ENCODE measurements at places on chromosomes 12 and 14.
A peak's percentile ranks its signal among the peaks of the same experiment; 100 is the strongest.

- peak; percentile 57 for DNase-seq
Observed at GRCh38 chr12:96343347-96343954, 56.8 kb downstream of the CDK17 start.

- no peak for DNase-seq
Observed at GRCh38 chr12:94762259-94762942, 112.0 kb upstream of the TMCC3 start.

DNA sequence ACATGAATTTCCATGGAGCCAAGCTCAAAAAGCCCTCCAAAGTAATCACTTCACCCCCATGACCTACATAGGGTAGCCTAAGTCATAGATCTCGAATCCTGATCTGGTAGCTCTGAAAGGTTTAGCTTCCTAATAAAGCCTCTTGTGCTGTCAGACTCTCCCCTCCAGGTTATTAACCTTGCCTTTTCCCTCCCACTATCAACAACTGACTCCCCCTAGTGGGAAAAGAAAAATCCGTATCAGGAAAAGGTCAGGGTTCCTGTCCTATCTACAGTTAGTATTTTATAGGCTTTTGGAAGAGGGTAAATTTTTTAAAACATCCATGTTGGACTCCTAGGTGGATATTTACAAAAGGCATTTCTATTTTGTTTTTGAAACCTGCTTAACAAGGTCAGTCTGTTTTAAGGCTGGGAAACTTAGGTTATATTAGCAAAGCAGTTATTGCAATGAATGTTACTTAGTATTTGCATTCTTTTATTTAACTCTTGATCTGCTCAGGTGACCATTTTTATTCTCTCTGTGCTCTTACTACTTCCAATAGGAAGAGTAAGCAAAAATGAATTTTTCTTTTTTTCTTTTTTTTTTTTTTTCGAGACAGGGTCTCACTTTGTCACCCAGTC is 8.0 kb downstream of the YY1 start:
- peak; percentile 60 for DNase-seq

DNA sequence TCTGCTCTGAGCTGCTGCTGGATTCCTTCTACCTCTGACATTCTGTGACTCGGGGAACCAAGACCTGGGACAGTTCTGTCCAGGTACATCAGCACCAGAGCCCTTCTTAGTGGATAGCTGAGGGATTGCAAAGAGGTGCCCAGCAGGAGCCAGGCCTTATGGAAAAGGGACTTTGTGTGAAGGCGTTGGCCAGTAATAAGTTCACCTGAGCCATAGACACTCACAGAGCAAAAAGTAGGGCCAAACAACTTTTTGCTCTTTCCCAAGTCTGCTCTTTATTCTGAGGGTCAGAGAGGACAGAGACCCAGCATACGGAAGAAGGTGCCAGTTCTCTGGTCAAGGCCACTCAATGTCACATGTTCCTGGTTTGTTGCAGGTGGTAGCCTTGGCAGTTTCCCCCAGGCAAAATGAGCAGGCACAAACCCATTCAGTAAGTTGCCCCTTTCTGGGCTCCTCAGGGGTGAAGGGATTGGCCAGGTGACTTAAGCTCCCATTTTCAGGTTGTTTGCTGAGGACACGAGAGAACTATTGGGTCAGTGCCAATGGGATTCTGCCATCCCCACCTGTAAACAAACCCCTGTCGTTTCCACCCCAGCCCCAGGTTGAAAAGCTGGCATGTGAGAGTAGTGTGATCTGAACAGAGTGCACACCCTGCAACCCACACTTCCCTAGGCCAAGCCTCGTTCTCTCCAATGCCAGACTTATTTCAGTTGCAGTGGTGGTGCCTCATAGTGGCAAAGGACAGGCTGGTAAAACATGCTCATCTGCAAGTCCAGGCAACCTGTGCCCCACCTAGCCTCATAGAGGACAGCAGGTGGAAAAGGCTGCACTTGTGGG is 150.3 kb downstream of the SMOC1 start:
- DNase-seq: no peak

GRCh38 chr12:121048442-121048841 is 9.4 kb upstream of the OASL start:
- no peak for DNase-seq

GRCh38 chr12:46219877-46220655 is 48.8 kb downstream of the SLC38A1 start:
- DNase-seq: peak; percentile 81
